ENCODE measurements at places on chromosomes 4 and X.

GRCh38 chrX:124540474-124540873 lies 194.1 kb downstream of the SH2D1A start:
- DNase-seq, result no peak

- no peak for DNase-seq
Observed at GRCh38 chr4:54837576-54838140, 179.9 kb downstream of the KIT start.

GRCh38 chr4:40688446-40689095 lies 58.9 kb upstream of the RBM47 start:
- DNase-seq, result no peak

GRCh38 chr4:153018684-153019083 lies 82.6 kb downstream of the FHDC1 start:
- DNase-seq, result no peak

DNA sequence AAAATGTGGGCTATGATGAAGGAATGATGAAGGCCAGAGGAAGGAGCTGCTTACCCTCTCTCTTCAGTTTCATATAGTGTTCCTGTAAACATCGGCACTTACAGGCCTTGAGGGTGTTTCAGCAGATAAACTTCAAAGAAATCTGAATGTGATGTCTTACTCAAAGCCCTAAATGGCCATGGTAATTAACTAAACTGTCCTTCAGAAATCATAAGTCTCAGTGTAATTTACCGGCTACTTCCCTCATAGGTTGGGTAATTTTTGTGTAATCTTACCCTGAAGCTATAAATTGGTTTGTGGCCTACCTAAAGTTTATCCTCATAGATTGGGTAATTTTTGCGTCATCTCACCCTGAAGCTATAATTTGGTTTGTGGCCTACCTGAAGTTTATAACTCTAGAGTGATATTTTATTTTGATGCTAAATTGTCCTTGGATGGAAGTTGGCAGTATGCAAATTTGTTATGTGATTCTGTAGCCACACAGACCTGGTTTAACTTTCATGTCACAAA lies 2700.3 kb downstream of the ARAP2 start:
- DNase-seq, result no peak

GRCh38 chr4:14504162-14504561 lies 498.1 kb upstream of the CPEB2 start:
- no peak for DNase-seq

DNA sequence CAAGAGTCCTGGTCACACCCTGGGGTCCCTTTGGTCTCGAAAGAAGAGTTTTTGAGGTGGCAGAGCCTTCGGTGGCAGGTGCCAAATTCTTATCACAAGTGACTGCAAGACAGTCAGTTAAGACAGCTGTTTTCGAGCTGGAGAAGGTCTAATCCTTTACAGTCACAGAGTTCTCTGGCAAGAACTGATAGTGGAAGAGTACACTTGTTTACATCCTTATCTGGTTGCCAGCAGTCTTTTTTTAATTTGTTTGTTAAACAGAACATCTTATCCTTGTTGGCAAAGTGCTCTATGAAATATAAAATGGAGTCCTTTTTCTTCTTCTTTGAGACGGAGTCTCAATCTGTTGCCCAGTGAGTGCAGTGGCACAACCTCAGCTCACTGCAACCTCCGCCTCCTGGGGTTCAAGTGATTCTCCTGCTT lies 50.4 kb upstream of the ELOVL6 start:
- DNase-seq, result no peak

DNA sequence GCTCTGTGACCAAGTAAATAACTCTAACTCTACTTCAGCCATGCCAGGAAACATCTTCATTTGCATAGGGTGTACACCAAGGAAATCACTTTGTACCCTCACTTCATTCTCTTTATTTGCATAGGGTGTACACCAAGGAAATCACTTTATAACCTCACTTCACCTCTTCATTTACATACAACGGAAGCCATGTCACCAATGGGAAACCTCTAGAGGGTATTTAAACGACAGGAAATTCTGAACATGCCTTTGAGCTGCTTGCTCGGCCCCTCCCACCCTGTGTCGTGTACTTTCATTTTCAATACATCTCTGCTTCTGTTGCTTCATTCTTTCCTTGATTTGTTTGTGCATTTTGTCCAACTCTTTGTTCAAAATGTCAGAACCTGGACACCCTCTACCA lies 848.1 kb upstream of the FRG1 start:
- no peak for DNase-seq
